HCEC 1CT (cell line): ENCODE measurements at places on chromosomes 5 and 9.

GRCh38 chr5:137203011-137203632, 296.0 kb downstream of the SPOCK1 start:
- DNase-seq, result no peak

GRCh38 chr5:24188216-24188925, 456.4 kb downstream of the CDH10 start:
- DNase-seq, result no peak

DNA sequence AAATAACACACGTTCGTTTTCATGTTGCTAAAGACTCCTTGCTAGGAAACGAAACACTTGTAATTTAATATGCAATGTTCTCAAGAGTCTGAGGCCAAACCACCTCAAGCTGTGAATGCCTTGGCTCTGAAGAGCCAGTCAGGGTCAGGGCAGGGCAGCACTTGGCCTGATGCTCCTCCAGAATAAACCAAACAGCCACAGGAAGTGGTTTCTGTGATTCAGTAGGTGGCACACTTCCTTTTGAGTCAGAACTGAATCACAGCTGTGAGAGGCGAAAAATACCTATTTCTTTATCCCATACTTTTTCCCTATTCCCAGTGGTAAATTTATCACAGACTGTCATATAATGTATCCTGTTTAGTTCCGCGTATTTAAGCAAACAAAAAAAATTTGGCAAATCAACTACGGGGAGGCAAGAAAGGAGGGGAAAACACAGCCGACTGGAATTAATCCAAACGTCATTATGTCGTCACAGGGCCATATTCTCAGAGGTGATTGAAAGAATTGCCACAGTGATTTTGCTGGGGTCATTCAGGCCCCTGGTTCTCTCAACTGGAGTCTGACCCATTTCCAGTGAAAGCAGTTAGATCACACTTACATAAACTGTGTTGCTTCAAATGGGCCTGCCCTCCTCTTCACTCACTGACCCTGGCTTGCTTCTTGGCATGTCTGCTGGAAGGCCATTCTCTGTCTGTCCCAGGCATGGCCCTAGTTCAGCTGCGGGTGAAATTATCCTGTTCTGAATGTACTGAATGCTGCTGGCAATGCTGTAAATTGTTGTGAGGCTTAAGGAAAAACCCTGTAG, 71.2 kb downstream of the ARRDC3 start:
- peak; percentile 100 for DNase-seq

DNA sequence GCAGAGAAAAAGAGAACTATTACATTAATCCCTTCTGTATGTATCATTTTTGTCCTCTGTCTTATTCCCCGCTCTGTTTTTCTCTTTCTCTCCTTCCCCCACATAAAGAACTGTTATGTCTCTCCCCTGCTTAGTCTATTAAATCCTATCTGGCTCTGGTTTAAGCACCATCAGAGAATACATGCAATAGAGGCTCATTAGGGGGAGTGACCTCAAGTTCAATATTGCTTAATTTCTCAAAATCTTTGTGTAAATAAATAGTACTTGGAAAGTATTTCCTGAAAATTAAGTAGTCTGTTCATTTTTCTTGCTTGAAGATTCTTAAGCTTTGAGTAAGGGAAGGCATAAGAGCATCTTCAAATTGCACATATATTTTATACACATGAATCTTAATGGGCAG, 41.2 kb upstream of the FAM174A start:
- no peak for DNase-seq

DNA sequence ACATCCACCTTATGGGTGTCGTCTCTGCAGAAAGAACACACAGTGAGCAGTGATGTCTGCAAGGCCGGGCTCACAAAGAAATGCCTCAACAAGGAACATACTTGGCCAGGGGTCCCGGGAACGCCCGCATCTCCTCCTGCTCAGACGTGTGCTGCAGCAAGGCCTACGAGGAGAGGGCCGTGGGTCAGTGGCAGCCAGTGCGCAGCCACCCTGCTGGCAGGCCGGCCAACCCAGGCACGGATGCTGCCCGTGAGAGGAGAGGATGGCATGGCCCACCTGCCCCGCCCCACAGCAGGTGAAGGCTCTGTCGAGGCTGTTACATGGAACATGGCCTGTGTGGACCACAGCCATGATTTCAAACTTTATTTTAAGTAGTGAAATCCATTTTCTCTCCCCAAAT, 19.3 kb downstream of the SEC16A start:
- no peak for DNase-seq

- DNase-seq, result peak; percentile 1
These were observed 92.5 kb downstream of the FBXW11 start for GRCh38 chr5:171913987-171914273.

DNA sequence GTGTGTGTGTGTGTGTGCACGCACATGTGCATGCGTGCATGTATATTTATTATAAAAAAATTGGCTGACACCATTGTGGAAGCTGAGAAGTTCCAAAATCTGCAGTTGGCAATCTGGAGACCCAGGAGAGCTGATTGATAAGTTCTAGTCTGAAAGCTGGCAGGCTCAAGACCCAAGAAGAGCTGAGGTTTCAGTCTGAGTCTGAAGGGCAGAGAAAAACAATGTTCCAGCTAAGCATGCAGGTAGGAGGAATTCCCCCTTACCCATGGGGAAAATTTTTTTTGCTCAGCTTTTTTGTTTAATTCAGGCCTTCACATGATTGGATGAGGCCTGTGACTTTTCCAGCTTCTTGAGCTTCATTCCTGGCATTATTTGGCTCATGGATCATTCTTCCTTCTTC, 31.2 kb upstream of the ACTBL2 start:
- DNase-seq, result no peak

GRCh38 chr9:115138151-115138550, 20.2 kb upstream of the TNC start:
- peak; percentile 49 for DNase-seq

DNA sequence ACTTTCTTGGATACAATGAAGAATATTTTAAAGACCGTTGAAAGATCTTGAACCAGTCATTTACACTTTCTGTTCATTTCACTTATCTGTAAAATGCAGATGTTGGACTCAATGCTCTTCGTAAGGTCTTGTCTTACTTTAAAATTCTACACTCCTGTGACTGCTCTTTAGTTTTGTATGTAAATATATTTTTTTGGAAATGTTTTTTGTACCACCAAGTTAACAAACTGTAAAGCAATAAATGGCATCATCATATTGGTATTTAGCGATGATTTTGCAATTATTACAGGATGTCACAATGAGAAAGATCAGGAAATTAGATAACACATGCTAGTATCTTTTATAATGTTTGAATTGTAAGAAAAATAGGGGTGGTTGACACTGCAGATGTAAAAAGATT, 80.8 kb upstream of the GNAQ start:
- DNase-seq, result no peak

DNA sequence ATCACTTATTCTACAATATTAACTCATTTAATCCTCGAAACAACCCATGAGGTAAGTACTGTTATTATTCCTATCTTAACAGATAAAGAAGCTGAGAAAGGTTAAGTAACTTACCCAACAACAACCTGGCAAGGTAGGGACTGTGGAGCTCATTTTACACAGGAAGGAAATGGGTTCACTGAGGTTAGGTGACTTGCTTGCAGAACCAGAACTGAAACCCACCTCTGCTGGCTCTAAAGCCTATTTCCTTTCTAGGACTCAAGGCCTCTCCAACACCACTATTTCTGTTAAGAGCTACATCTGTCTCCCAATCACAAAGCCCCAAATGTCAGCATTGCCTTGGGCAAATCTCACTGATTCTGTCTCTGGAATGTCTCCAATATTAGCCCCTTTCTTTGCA, 38.9 kb upstream of the IFNK start:
- DNase-seq, result no peak

- DNase-seq, result no peak
These were observed 398.5 kb downstream of the TAF11L14 start for GRCh38 chr5:18032744-18033143.

DNA sequence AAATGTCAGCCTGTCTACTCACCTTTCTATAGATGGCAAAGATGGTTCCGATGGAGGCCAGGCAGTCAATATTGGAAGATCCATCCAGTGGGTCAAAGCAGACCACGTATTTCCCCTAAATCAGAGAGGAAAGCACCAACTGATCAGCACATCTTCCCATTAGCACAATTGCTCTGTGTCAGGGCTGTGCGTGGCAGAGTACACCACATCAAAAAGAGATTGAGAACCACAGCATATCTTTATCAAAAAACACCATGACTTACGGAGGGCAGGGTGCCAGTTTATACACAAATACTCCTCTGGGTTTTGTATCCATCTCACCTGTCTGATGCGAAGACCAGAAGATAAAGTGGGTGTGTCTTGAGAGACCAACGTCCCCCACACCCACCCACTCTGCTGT, 9.1 kb downstream of the FBP2 start:
- no peak for DNase-seq

- DNase-seq, result no peak
These were observed 18.5 kb upstream of the TCERG1 start for GRCh38 chr5:146428658-146429057.

DNA sequence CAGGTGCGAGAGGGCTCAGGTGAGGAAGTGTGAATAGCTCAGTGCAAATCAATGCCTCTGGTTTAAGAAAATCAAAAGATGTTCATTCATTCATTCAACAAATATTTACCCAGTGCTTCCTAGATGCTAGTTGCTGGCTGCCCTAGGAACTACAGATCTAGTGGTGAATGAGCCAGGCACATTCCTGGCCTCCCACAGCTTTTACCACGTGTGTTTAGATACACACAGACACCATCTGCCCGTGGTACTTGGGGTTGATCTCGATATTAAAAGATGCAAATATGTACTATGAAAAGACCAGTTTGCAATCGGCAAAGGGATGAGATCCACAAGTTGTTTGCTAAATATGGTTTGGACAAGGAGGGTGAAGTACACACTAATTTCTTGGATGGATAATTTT, 78.2 kb downstream of the GTF3C4 start:
- DNase-seq, result no peak

DNA sequence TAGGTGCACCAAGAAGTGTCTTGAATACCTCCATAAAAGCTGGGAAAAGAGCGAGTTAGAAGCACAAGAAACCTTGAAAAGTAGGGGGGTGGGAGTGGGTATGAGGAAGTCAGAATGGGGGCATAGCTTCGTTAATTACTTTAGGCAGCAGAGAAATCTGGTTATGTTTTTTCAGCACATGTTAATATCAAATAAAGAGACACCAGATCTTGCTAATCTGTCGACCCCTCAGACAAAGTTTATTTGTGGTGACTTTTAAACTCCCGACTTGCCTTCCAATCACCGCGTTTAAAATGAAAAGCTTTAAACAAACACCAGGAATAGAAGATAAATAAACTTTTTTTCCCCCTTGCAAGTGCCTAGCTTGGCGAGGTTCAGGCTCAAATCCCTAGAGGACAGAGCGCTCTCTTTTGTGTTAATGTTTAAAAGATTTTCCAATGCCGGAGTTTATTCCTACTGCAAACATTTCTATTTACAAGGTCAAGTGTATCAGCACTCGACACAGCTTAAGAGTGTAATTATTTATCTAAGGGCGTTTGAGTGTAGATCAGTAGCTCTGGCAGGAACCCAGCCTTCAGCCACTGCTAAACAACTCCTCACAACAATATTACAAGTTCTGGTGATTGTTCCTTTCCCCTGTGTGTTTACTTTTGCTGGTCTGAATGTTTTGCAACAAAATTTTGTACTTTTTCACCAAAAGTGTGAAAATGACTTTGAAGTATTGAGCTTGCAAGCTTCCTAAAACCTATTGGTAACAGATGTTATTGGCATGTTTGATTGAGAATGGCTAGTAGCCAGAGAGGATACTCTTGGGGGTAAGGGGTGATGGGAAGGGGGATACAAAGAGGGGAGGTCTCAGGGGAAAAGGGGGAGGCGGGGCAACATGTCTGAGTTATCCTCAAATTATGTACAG, 3.8 kb downstream of the GAS1 start:
- DNase-seq, result no peak

- peak; percentile 27 for DNase-seq
These were observed 3.0 kb downstream of the GDNF start for GRCh38 chr5:37836592-37837413.
